Activated CD4-positive, alpha-beta T cell treated with anti-CD3 and anti-CD28 coated beads, Interleukin-2, amount 50 U/mL, for 24 hours (primary cell): ENCODE measurements at places on chromosomes 6 and 20.

- DNase-seq = no peak
Measured at GRCh38 chr6:32903952-32904351, 36.9 kb downstream of the HLA-DMB start.

- peak; percentile 43 for DNase-seq
Measured at GRCh38 chr6:131532580-131533039, 40.4 kb upstream of the ARG1 start.

DNA sequence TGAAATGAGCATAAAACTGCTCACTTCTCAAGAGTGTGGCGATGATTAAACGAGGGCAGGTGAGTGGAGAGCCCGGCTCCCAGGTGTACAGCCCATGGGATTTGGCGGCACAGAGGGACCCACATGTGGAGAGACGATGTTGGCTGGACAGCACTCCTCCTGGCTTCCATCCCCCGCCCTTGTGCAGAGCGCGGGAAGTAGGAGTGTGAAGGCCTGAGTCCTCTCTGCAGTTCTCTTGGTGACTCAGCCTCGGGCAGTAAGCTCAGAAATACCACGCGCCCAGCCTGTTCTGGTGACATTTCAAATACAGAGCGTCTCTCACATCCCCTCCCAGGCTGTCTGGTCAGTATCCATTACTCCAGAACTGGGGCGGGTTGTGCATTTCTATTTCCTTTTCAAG, 94.2 kb upstream of the SRSF6 start:
- DNase-seq = no peak

- DNase-seq = no peak
Measured at GRCh38 chr20:33099843-33100538, 20.5 kb downstream of the BPIFB4 start.

DNA sequence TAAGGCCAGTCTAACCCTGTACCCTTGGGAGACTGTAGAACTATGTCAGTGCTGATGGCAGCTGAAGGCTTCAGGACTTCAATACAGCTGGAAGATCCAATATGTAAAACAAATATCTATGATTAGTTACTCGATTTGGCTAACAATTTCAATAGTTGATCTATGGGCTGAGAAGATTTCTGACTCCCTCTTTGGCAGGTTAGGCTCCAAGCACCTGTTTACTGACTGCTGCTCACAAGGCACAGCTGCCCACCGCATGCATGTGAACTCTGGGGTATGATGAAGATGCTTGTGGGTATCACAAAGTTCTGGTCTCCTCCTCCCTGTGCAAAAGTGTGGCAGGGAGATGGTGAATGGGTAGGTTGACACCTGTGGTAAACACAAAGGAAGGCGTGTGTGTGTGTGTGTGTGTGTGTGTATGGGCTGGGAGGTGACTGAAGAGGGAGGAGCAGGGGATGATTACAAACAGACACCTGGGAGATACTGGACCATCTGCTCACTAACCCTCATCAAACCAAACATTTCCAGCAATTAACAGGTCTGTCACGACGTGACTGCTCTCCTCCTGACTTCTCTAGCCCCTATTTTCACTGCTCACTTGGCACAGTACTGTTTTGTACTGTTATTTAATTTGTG, 18.1 kb downstream of the ELMO2 start:
- no peak for DNase-seq

GRCh38 chr6:63066055-63066704, 145.1 kb upstream of the FKBP1C start:
- DNase-seq = no peak

DNA sequence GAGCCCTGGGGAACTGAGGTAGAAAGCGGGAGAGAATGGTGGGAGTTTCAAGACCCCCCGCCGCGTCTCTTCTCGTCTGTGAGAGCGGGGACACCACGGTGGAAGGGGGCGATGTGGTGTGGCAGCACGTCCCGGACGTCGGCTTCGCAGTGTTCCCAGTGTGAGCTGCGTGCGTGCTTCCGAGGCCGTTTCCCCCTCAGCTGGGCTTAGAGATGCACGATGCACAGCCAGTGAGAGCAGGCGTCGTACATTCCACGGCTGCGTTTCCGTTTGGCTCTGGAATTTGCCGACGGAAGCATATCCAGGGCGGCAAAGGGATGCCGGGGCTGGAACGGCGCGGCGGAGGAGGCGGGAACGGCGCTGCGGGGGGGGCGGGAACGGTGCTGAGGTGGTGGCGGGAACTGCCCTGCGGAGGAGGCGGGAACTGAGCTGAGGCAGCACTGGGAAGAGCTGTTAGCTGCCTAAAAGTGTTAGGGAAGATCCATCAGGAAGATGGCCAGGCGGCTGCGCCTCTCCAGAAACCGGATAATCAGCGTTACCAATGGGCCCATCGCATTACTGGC, 37.7 kb downstream of the KIF25 start:
- no peak for DNase-seq

GRCh38 chr20:33071198-33071597, 8.2 kb upstream of the BPIFB4 start:
- DNase-seq = no peak

GRCh38 chr6:144662812-144663365, 377.8 kb downstream of the UTRN start:
- no peak for DNase-seq

GRCh38 chr20:23341073-23341472, 9.5 kb upstream of the NXT1 start:
- DNase-seq = no peak

DNA sequence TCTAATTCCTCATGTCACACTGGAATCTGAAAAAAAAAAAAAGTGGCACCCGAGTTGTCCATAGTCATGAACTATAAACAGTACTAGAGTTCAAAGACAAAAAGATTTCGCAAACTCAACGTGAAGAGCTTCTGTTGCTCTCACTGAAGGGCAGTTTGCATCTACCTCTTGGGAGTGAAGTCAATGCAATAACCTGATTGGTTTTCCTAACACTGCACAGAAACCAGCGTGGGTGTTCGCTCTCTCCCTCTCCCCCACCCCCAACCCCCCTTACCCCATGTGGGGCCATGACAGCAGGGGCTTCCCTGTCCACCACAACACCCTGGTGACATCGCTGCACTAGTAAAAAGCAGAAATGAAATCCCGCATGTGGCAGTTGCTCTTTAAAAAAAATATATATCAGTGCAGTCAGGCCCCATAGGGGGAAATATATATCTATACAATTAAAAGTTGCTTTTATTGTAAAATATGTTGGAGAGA, 66.9 kb downstream of the GMPR start:
- no peak for DNase-seq

DNA sequence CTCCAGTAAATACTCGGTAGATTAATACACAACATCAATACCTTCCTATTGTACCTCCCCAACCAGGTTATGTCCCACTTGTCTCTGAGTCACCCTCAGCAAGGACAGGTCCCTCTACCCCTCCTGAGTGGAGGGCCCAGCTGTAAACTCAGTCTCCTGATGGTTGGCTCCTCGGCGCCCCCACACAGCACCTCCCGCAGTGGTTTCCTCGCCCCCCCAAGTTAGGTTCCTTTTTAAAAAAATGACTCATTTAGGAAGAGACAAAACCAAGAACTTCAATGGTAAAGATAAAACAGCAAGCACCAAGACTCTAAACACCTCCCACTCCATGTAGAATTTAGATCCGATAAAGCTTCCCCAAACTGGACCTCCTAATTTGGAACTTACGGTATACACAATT, 83.5 kb downstream of the TRERF1 start:
- peak; percentile 34 for DNase-seq

DNA sequence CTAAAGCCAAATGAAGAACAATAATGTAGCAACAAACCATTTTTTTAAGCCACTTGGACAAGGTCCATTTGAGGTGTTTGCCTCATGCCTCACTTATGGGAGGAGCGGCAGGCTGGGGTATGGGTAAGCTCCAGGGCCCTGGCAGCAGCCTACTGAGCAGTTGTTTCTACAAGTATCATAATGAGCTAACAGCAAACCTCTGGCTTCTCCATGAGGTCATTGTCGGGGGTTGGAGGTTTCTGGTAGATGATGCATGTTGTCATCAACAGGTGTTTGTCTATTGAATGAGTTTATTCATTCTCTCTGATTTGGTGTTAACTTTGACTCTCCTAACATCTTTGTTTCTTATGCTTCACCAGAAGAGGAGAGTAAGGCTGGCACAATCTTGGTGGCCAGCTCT, 150.7 kb downstream of the TBC1D7 start:
- DNase-seq = no peak

DNA sequence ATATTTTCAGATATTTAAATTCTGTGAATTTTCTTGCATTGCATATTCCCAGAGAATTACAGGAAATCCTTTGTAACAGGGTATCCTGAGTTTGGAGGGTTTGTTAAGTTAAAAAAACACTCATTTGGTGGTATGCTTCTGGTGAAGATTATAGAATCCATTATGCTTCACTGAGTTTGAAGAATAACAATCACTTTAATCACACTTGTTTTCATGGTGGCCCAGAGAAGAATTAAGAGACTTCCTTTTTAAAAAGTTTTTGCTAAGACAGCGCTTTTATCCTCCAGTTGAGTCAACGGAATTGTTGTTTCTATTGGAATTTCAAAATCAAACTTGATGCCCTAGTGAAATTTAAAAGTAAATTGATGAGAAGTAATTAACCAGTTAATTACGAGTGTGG, 17.4 kb downstream of the PLEKHG1 start:
- no peak for DNase-seq

DNA sequence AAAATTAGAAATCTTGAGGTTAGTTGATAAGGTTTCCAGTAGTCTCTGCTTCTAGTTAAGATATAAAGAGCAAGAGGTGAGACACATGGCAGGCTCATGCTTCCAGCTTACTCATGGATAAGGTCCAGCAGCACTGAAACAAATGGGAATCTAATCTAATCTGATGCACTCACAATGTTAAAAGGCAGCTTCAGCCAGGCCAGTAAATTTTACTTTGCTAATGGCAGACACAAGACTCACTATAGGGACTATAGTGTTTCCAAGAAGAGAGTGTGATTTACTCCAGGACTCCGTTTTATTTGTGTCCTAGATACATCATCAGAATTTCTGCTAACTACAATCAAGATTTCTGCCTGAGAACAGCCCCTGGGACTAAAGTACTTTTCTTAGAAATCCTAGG, 324.8 kb downstream of the SMOC2 start:
- no peak for DNase-seq

- no peak for DNase-seq
Measured at GRCh38 chr20:41854765-41855164, 236.6 kb upstream of the CHD6 start.

GRCh38 chr6:33314515-33314942, 651 bp upstream of the TAPBP start:
- DNase-seq = no peak

- no peak for DNase-seq
Measured at GRCh38 chr6:47844881-47845280, 63.0 kb downstream of the OPN5 start.
